Activated T-helper 17 cell treated with anti-CD3 and anti-CD28 coated beads, Interleukin-2, amount 50 U/mL, for 72 hours (primary cell): ENCODE measurements at places on chromosomes 13 and 19. TPM values are rescaled to one million over a fixed set of nuclear protein-coding genes. Genes with fewer than 3 reads are reported as not detected.

GRCh38 chr19:45152504-45153338 lies 8.1 kb downstream of the NKPD1 start:
- peak; percentile 57 for ATAC-seq

- no peak for ATAC-seq
Observed at GRCh38 chr13:74987124-74987690, 494.8 kb downstream of the TBC1D4 start.

DNA sequence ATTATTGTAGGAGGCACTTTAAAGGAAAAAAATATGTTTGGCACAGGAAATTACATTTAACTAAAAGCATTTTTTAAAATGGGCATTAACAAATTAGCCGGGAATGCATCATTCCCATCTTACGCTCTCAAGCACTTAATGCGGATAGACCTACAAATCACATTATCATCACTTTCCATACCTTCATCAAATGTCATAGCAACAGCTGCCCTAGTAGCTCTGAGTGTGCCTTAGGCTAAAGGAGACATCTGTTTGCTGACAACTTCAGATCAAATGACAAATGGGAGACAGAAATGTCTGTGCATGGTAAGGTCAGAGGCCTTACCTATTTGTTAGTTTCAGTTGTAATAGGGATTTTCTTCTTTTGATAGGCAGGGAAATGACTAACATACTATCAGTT lies 773.2 kb upstream of the SLC10A2 start:
- ATAC-seq = no peak

The ZNF534 gene
- not detected for total RNA-seq

The FBXO27 gene
- 0.43 TPM for total RNA-seq

The C1QTNF9B gene
- not detected for total RNA-seq

The ZNF439 gene
- 16.5 TPM for total RNA-seq

The C19orf33 gene
- total RNA-seq = not detected

The GFY gene
- total RNA-seq = not detected
